Lung (tissue), 17 donors: ENCODE measurements at places on chromosomes 11 and 22.

DNA sequence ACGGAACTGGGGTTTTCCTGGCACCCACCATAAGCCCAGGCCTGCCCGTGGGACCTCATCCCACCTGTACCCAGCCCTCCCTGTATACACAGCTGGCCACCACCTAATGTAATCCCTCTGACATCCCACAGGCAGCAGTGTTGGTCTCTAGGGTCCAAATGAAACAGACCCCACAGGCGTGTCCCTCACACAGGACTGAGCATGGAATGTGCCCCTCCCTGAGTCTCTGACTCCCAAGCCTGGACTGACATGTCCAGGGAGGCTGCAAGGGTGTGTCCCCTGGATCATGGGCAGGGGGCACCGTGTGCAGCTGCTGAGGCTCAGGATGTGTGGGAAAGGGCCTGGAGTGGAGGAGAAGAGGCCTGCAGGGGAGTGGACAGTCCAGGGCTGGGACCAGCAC, 50.6 kb upstream of the PPARA start:
- DNase-seq: no peak

GRCh38 chr11:108204929-108205499, 17.4 kb downstream of the NPAT start:
- no peak for DNase-seq

GRCh38 chr22:33438273-33438672, 380.1 kb upstream of the SYN3 start:
- DNase-seq: no peak

- peak; percentile 69 for DNase-seq
Measured at GRCh38 chr11:65308281-65308891, 6.3 kb upstream of the CDC42EP2 start.

DNA sequence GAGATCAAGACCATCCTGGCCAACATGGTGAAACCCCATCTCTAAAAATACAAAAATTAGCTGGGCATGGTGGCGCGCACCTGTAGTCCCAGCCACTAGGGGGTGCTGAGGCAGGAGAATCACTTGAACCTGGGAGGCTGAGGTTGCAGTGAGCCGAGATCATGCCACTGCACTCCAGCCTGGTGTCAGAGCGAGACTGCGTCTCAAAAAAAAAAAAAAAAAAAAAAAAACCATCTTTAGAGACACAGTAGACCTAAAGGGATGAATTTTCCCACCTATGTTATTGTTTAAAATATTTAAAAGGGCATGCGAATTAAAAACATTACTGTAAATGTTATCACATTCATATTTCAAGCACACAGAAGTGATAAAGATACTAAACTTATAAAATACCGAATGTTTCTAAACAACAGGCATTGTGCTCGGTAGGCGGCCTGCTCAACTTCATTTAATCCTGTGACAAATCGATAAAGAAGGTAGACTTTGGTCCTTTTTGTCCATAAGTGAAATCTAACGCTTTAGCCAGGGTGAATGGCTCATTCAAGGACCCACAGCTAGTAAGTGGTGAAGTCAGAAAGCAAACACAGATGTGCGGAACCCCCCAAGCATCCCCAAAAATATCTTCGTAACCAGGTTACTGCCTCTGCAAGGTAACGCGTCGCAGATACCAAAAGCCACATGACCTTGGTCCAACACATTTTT, 16.1 kb downstream of the NCAPD3 start:
- peak; percentile 2 for DNase-seq

DNA sequence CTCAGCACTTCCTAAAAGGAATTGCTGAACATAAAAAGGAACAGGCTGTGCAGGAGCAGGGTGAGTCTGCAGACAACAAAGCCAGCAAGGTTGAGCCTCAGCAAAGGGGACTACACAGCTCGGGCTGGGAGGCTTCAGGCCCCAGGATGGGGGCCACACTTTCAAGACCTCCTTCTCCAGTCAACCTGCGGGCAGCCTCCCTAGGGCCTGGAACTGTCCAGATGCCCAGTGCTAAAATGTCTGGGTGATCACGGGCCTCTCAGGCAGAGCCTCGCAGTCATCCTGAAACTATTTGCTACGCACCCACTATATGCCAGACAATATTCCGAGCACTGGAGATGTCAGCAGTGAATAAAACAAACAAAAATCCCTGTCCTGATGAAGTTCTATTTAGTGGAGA, 3.9 kb upstream of the NEFH start:
- DNase-seq: no peak

GRCh38 chr11:79432138-79432537, 8.7 kb downstream of the TENM4 start:
- no peak for DNase-seq

DNA sequence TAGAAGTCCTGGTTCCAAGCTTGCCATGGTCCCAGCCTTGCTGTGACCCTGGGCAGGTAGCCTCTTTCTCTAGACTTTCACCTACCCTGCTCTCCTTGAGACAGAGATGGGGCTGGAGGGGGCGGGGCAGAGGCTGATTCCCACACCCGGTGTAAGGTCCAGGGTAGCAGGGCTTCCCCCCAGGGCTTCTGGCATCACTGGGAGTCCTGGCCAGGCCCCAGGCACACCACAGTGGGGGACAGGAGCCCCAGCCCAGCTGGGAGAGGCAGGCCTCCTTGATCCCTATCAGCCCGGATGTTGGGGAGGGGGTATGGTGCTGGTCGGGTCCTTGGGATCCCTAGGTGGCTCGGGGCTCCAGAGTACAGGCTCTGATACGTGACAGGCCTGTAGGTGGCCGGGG, 1.7 kb upstream of the NUDT8 start:
- no peak for DNase-seq

- DNase-seq: no peak
Measured at GRCh38 chr22:42925598-42925997, 68.5 kb upstream of the ARFGAP3 start.

- no peak for DNase-seq
Measured at GRCh38 chr11:114678125-114679036, at the start of gene NXPE2. Gene NXPE2, plus strand, starts transcription at chr11:114678527. Its CDS starts 49 bp downstream, at chr11:114678576.

- no peak for DNase-seq
Measured at GRCh38 chr11:28631148-28631547, 523.0 kb downstream of the METTL15 start.

- no peak for DNase-seq
Measured at GRCh38 chr22:44534335-44534734, 36.3 kb upstream of the RTL6 start.

- peak; percentile 74 for DNase-seq
Measured at GRCh38 chr22:32850591-32851517, 49.3 kb downstream of the TIMP3 start.

GRCh38 chr22:47192651-47193437, 430.4 kb downstream of the TBC1D22A start:
- DNase-seq: peak; percentile 10

GRCh38 chr11:121105063-121105480, 4.0 kb downstream of the TECTA start:
- DNase-seq: peak; percentile 93

DNA sequence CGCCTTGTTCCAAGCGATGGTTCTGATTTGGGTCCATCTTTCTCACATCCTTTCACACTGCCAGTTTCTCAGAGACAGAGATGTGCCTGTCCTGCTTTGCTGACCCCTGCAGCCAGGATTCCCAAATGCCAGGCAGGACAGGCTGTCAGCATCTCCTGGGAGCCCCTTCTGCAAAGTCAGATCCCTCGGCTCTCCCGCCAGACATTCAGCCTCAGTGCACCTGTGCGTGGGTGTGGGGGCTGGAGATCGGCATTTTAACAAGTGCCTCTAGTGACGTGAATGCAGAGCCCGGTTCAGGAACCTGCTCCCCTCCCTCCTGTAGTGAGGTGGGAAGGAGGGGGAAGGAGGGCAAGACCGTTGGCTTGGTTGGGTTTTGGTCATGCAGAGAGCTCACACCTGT, 108.9 kb upstream of the FGF3 start:
- DNase-seq: no peak

DNA sequence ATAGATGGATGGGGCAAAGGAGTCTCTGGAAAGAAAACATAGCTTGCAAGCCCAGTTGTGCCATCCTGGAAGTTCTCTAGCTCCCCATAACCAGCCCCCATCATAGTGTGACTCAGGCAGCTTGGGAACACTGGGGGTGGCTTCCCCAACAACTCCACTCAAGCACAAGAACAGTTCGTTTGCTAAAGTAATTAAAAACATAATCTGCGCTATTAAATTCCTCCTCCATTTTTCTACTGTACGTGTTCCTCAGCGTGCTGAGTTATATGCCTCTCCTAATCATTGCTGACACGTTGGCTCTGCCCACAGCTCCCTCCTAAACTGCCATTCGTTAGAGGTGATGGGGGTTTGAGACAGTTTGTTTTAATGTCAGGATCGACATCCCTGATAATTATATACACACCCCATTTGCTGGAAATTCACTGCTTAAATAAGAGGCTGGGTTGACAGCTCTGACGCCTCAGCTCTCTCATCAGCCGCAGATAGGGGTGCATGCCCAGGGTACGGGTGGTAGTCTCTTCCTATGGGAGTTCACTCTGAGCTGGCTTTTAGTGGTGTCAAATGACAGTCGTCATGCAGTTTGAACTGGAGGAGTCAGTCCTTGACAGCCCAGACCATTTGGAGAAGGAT, 59.5 kb upstream of the SEZ6L start:
- no peak for DNase-seq

GRCh38 chr22:24887260-24887659, 59.2 kb downstream of the LHFPL7 start:
- no peak for DNase-seq

GRCh38 chr22:46357711-46358520, 22.4 kb downstream of the TRMU start:
- no peak for DNase-seq

- no peak for DNase-seq
Measured at GRCh38 chr22:37304595-37305343, 22.5 kb downstream of the CYTH4 start.

GRCh38 chr11:15819679-15820286, 536.6 kb downstream of the SOX6 start:
- peak; percentile 53 for DNase-seq

DNA sequence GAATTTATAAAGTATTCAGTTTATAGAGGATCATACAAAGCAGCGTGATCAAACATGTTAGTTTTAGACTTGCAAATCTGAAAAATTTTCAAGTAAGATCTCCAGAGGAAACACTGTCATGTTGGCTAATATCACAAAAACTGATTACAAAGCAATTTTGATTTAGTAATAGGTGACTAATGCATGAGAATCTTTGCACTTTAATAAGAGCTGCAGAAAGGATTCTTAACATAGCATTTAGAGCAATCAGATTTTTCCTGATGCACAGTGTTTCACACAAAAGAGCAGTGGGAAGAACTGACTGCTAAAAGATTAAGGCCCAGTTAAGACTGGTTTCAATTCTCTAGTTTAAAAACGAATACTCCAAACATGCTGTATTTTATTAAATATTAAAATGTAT, 321.2 kb downstream of the GUCY1A2 start:
- no peak for DNase-seq

- DNase-seq: peak; percentile 96
Measured at GRCh38 chr22:38881464-38881871, 9.5 kb upstream of the CBX6 start.

GRCh38 chr11:106186630-106187029, 109.2 kb downstream of the AASDHPPT start:
- no peak for DNase-seq

- DNase-seq: no peak
Measured at GRCh38 chr11:94132823-94133408, 4.3 kb downstream of the PANX1 start.

- no peak for DNase-seq
Measured at GRCh38 chr11:92697461-92698312, 271.8 kb upstream of the MTNR1B start.

DNA sequence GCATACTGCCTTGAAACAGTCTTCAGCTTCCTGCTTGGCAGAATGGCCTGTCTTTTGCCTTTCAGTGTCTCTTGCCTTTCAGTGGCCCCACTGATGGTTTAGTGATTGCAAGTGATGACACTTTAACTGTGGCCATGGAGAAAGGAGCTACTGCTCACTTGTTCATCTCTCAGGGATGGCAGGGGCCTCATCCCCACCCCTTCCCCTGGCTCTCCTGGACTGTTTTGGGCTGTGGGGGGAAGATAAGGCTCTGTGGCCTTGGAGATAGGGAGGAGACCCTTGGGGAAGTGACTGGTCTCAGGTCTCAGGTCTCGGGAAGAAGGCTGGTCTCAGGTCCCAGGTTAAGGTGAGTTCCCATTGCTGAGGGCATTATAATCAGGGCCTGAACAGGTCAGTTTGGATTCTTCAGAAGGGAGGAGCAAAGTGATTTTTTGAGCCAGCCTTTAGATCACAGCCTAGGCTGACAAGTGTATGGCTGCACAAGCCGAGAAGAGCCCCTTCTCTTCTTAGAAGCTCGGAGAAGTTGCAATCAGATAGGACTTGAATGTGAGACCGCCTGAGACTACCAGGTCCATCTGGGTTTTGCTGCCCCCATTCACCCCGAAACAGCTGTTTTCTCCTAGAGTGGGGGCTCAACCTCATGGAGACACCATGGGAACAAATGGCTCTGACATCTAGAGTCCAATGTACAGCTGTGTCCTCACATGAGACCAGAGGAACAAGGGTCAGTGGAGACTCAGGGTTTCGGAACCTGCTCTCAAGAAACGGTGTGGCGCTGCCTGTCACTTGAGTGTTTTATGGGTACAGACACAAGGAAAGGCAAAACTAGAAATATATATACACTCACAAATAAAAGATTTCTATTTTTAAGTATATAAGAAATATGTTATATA, 15.9 kb upstream of the P2RY2 start:
- DNase-seq: no peak

GRCh38 chr11:26348776-26349175, 16.8 kb downstream of the ANO3 start:
- no peak for DNase-seq

DNA sequence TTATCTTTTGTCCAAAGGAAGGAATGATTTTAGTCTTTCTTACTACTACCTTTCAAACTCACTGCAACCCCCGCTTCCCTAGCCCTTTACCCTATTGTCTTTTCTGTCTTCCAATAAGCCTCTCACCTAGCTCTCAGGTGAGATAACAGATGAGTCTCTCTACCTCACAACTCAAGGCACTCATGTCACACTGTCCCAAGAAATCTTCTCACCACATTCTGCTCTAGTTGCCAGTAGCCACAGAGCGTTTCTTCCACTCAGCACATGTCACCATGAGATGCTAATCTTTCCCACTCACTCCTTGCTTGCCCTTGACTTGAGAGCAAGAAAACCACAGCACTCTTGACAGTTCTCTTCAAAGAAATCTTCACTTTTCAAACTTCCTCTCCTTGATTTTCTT, 32.7 kb upstream of the TMEM41B start:
- peak; percentile 29 for DNase-seq

DNA sequence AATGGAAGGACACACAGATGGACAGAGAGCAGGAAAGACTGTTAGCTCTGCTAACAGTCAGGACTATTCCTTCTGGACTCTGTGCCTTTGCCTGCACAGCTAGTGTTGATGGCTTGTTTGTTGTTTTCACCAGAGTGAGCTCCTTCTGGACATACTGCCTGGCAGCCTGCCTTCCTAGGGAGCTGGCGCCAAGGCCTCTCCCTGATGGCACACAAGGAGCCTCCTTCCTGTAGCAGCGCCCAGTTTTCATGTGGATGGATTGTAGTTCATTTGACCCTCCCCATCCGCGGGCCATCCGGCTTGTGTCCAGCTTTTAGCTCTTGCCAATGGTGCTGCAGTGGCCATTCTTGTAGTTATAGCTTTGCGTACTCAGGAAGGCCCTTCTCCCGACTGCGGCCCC, 16.6 kb upstream of the BCR start:
- peak; percentile 78 for DNase-seq
